ENCODE measurements at places on chromosomes 1 and 21. TPM values are rescaled to one million over a fixed set of nuclear protein-coding genes. Genes with fewer than 3 reads are reported as not detected.

Gene MTR
- 41.8 TPM for total RNA-seq

Gene ERVH48-1
- not detected for total RNA-seq

Gene STUM
- not detected for total RNA-seq

Gene PDC
- not detected for total RNA-seq

Gene ETV3L
- total RNA-seq: not detected

Gene TENT5C
- 0.12 TPM for total RNA-seq

GRCh38 chr1:98322966-98323365 is 338.6 kb upstream of the SNX7 start:
- no peak for DNase-seq
- H3K36me3 ChIP-seq: no peaks in the 10 kb centered on the region
- H3K27me3 ChIP-seq: no peaks in the 10 kb centered on the region
- H3K27ac ChIP-seq: peak overlapping the region; percentile 97

DNA sequence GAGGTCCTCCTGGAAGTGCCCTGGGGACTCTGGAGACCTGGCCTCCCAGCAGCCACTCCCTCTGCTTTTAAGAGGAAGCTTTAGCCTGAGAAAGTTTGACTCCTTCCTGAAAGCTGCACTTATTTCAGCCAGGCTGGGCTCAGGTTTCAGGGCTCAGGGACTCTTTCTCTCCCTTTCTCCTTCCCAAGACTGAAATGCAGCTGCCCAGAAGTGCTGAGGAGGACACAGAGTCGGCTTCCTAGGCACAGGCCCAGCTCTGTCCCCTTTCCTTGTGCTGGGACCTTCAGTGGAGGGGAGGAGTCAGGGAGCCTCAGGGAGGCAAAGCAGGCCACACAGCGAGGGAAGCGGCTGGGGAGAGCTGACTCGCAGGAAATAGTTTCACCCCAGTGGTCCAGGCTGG is 137.3 kb downstream of the NAV1 start:
- peaks cover 16% of the 10 kb centered on the region for H3K4me1 ChIP-seq
- H3K4me3 ChIP-seq: no peak overlapping the region

DNA sequence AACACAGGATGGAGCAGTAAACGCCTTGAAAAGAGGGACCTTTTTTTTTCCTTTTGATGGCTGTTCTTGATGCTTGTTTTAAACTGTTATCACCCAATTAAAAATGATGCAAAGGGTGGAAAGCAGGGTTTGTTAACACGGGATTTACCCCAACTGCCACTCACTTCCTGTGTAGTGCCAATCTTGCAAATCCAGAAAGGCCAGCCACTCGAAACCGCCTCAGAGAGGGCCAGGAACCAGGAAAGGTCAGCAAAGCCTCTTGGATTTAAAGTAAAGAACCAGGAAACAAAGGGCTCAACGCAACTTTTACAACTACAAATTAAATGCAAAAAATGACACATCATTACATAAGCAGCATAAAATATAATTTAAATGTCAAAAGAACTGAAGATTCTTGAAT is 347.4 kb downstream of the PDE4B start:
- H3K27ac ChIP-seq: no peak overlapping the region
- no peaks in the 10 kb centered on the region for H3K4me1 ChIP-seq
- H3K4me3 ChIP-seq: no peak overlapping the region
- no peaks in the 10 kb centered on the region for H3K27me3 ChIP-seq

GRCh38 chr1:32686387-32686786 is 16.2 kb downstream of the SYNC start:
- H3K4me1 ChIP-seq: peaks cover 3% of the 10 kb centered on the region
- H3K27ac ChIP-seq: no peak overlapping the region
- H3K4me3 ChIP-seq: no peak overlapping the region
- DNase-seq: no peak

- peak overlapping the region; percentile 15 for H3K27ac ChIP-seq
- no peak for DNase-seq
- H3K27me3 ChIP-seq: no peaks in the 10 kb centered on the region
- no peak overlapping the region for H3K4me3 ChIP-seq
- H3K4me1 ChIP-seq: peaks cover 22% of the 10 kb centered on the region
- H3K36me3 ChIP-seq: no peaks in the 10 kb centered on the region
These were observed 36.7 kb downstream of the NEK2 start for GRCh38 chr1:211638689-211639101.

GRCh38 chr1:153769221-153769620 is 6.0 kb upstream of the SLC27A3 start:
- H3K36me3 ChIP-seq: peaks cover 24% of the 10 kb centered on the region
- H3K4me1 ChIP-seq: peaks cover 33% of the 10 kb centered on the region
- no peak for DNase-seq
- no peaks in the 10 kb centered on the region for H3K27me3 ChIP-seq

- H3K27me3 ChIP-seq: peaks cover 18% of the 10 kb centered on the region
- no peak overlapping the region for H3K27ac ChIP-seq
- no peak for DNase-seq
- no peaks in the 10 kb centered on the region for H3K36me3 ChIP-seq
These were observed 582 bp downstream of the TRPM2 start for GRCh38 chr21:44354001-44354405.

DNA sequence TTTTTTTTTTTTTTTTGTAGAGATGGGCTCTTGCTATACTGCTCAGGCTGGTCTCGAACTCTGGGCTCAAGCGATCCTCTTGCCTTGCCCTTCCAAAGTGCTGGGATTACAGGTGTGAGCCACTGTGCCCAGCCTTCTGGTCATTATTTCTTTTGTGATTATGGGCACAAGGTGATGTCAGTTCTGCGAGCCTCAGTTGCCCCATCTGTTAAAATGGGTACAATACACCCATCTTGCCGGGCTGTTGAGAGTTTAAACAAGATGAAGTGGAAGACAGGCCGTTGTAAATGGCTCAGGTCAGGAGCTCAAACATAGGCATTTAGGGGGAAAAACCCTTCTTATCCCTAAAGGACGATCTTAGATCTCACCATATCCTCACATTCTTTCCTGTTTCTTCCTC is 53.7 kb upstream of the WNT4 start:
- no peak overlapping the region for H3K27ac ChIP-seq
- no peaks in the 10 kb centered on the region for H3K36me3 ChIP-seq
- H3K4me1 ChIP-seq: no peaks in the 10 kb centered on the region
- peaks cover 6% of the 10 kb centered on the region for H3K27me3 ChIP-seq
- no peak overlapping the region for H3K4me3 ChIP-seq
- no peak for DNase-seq

DNA sequence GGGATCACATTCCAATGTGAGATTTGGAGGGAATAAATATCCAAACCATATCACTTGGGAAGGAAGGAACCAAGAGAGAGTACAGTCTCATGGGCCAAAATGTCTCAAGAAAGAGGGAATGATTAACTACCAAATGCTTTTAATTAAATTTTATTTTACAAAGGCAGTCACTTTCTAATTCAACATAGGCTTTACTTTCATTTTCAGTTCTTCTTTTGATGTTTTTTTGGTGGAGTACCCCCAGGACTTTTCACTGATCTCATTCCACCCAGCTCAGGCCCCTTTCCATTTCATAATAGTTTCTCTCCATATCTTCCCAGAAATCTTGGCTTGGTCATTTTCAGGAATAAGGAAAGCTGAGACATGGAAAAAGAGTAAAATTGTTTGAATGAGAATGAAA is 5.1 kb upstream of the SLAMF7 start:
- no peaks in the 10 kb centered on the region for H3K36me3 ChIP-seq
- no peak overlapping the region for H3K27ac ChIP-seq
- H3K27me3 ChIP-seq: no peaks in the 10 kb centered on the region

DNA sequence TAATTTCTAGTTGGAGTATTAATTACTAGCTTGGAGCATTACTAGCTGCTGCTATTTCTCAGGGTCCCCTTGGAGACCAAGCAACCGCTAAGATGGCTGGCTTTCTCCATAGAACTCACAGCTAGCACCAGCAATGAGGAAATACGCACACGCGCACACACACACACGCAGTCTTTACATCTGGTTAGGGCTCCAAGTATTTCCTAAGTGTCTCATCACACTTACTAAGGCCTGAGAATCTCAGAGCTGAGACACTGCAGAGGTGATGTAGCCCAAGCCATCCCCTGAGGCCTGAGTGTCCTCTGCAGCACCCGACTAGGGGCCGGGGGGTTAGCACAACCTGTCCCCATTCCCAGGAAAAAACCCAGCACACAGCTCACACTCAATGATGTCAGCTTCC is 42.5 kb downstream of the ITPKB start:
- DNase-seq: no peak
- no peaks in the 10 kb centered on the region for H3K27me3 ChIP-seq
- no peak overlapping the region for H3K4me3 ChIP-seq
- H3K27ac ChIP-seq: no peak overlapping the region

DNA sequence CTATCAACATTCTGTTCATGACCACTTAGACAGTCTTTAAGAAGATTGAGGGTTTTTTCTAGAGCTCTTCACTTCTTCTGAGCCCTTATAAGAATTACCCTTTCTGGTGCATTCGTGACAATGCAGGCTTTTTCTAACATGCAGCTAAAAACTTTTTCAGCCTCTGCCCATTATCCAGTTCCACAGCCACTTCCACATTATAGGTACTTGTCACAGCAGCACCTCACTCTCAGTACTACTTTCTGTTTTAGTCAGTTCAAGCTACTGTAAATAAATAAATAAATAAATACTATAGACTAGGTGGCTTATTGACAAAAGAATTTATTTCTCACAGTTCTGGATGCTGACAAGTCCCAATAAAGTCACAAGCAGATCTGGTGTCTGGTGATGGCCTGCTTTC is 284.4 kb upstream of the PKN2 start:
- H3K4me1 ChIP-seq: no peaks in the 10 kb centered on the region
- no peak overlapping the region for H3K27ac ChIP-seq
- no peak overlapping the region for H3K4me3 ChIP-seq
- H3K36me3 ChIP-seq: no peaks in the 10 kb centered on the region
- H3K27me3 ChIP-seq: no peaks in the 10 kb centered on the region

- peak; percentile 5 for DNase-seq
- H3K4me3 ChIP-seq: no peak overlapping the region
- no peak overlapping the region for H3K27ac ChIP-seq
- no peaks in the 10 kb centered on the region for H3K36me3 ChIP-seq
These were observed 8.0 kb upstream of the PLCH2 start for GRCh38 chr1:2468041-2468472.

DNA sequence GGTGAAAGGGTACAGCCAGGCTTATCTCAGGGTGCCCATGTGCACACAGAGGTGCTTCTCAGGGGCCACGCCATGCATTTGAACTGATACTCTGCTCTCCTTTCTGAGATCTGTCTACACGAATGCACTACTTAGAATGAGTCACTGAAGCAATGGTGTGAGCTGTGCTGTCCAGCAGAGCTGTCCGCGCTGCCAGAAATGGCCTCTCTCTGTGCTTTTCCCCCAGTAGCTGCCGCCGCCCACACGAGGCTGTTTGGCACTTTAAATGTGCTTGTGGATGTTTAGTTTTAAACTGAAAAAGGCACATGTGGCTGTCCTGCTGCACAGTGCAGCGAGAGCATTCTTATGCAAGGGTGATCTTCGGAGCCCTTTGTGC is 87.1 kb upstream of the COL6A1 start:
- peaks cover 3% of the 10 kb centered on the region for H3K27me3 ChIP-seq
- H3K27ac ChIP-seq: no peak overlapping the region
- no peak overlapping the region for H3K4me3 ChIP-seq
- H3K36me3 ChIP-seq: no peaks in the 10 kb centered on the region

- no peaks in the 10 kb centered on the region for H3K36me3 ChIP-seq
- H3K27ac ChIP-seq: no peak overlapping the region
- DNase-seq: peak; percentile 53
These were observed 227.7 kb upstream of the SAMSN1 start for GRCh38 chr21:14773777-14774345.

GRCh38 chr1:119288751-119289150 is 79.8 kb upstream of the HAO2 start:
- no peak overlapping the region for H3K27ac ChIP-seq
- H3K4me1 ChIP-seq: no peaks in the 10 kb centered on the region
- no peak overlapping the region for H3K4me3 ChIP-seq
- DNase-seq: no peak
- peaks cover 4% of the 10 kb centered on the region for H3K27me3 ChIP-seq

DNA sequence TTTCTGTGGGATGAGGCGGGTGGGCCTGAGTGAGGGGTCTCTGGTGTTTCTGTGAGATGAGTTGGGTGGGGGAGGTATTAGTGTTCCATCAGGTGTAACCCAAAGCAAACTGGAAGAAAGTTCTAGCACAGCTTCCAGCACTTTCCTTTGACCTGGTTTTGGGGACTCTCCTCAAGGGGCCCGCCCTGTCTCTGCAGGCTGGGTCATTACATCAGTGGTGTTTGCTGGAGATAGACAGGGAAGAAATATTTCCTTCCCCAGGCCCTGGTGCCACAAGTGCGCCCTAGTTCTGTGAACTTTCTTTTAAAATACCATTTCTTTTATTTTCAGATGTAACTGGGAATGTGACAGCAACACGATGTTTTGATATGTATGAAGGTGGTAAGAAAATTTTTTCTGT is 16.5 kb upstream of the MX2 start:
- peaks cover 3% of the 10 kb centered on the region for H3K27me3 ChIP-seq
- no peak for DNase-seq
- H3K27ac ChIP-seq: no peak overlapping the region
- no peaks in the 10 kb centered on the region for H3K36me3 ChIP-seq
- no peak overlapping the region for H3K4me3 ChIP-seq

- peak; percentile 36 for DNase-seq
- peaks cover 27% of the 10 kb centered on the region for H3K4me1 ChIP-seq
- no peaks in the 10 kb centered on the region for H3K36me3 ChIP-seq
- H3K27ac ChIP-seq: no peak overlapping the region
These were observed 150.1 kb downstream of the PBX1 start for GRCh38 chr1:164709126-164709525.

DNA sequence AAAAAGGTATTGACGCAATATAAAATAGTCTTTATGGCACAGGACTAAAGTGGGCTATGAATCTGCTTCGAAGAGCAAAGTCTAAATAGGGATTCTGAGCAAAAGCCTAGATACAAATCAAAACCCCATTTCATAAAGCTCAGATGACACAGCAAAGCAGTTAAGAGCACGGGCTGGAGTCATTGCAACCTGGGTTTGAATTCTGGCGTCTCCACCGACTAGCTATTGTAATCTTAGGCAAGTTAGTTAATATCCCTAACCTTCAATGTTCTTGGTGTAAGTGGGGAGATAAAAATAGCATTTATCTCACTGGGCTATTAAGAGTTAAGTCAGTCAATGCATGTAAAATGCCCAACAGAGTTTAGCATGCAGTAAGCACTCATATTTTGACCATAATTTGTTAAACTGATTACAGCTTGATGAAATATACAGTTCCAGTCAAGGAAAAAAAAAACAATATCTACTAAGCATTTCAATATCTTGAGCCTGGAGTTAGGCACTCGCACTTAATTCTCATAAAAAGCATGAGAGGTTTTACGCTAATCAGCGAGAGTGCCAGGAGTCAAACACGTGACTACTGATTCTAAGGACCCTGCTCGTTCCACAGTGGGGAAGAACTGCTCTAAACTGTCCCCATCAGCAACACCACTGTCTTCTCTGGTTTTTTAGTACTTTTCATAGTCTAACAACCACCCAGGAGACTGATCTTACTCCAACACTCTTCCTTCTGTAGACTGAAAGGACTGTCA is 75.5 kb downstream of the JAK1 start:
- no peaks in the 10 kb centered on the region for H3K36me3 ChIP-seq
- H3K4me3 ChIP-seq: no peak overlapping the region
- DNase-seq: peak; percentile 18
- H3K4me1 ChIP-seq: peaks cover 38% of the 10 kb centered on the region
- H3K27ac ChIP-seq: peak overlapping the region; percentile 31
- no peaks in the 10 kb centered on the region for H3K27me3 ChIP-seq

GRCh38 chr1:43430831-43431230 is 22.9 kb downstream of the HYI start:
- H3K27ac ChIP-seq: no peak overlapping the region
- peaks cover 7% of the 10 kb centered on the region for H3K36me3 ChIP-seq

All from endothelial cell of umbilical vein (primary cell).